ENCODE measurements at places on chromosomes 12 and 14.

DNA sequence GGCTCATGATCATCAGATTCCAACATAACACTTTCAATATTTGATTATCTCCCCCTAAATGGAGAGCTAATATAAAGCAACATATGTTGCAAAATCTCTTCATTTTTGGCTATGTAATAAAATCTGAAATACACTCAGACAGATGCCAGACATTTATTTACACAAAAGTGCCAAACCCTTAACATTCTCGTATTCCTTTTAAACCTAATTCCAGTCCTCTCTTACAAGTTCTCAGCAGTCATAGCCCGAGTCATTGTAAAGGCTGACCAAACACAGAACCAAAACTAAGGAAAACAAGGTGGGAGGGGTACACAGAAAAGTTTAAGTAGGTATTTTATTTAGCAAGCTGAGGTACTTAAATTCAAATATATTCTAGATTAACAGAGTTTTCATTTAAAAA is 81.4 kb downstream of the LRP6 start:
- no peak for DNase-seq

- DNase-seq = no peak
These were observed 138.9 kb downstream of the PLXNC1 start for GRCh38 chr12:94287245-94287628.

- DNase-seq = no peak
These were observed 22.1 kb downstream of the FAIM2 start for GRCh38 chr12:49881415-49882247.

DNA sequence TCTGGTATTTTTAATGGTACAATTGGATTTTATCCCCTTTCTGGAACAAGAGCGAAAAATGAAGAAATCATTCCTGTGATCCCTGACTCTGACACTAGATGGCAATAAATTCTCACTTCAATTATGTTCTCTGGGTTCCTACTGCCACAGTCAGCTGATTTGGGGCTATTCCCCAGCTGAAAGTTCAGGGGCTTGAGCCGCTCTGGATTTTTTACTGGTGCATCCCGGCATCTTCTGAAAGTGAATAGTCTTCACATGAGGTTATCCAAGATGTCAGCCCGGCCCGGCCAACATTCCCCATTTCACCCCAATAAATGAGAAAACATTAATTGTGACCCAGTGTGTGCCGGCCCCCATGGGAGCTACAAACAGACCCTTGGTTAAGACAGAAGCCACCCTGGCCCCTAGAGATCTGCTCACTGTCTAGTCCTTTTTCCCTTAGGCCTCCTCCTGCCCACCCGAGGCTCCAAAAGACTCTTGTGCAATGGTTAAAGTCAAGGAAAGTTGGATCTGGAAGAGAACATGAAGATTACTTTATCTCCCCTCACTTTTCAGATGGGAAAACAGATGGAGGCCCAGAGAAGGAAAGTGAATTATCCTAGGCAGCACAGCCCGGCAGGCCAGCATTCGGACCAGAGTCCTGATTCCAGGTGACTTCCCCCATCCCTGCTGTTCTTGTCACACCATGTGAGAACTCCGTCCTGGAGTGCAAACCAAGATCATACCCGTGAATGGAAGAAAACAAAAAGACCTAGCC is 20.8 kb downstream of the CKAP4 start:
- peak; percentile 82 for DNase-seq

- DNase-seq = no peak
These were observed 192.1 kb downstream of the VRK1 start for GRCh38 chr14:96989306-96989705.

Data from Kasumi-1 (cell line).